ENCODE measurements at places on chromosomes 1 and 21.
A peak's percentile ranks its signal among the peaks of the same experiment; 100 is the strongest.

DNA sequence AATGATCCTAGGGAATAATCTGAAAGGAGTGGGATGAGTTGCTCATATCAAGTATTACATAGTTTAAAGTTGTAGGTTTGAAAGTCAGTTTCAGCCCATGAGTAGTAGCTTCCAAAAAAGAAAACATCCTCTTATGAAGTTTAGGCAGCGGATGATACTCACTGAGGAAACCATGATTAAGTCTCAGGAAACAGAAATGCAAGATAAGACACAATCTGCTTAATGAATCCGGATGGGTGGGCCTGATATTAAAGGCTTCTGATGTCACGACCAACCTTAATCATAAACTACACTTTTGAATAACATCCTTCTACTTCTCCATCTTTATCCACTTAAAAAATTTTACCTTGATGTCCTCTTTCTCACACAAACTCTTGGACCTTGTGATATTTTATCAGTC lies 61.8 kb downstream of the S1PR1 start:
- no peak for DNase-seq

GRCh38 chr1:205751036-205751651 lies 1.2 kb upstream of the NUCKS1 start:
- peak; percentile 56 for DNase-seq

- DNase-seq: no peak
Measured at GRCh38 chr21:33299181-33299752, 25.5 kb upstream of the IFNAR1 start.

DNA sequence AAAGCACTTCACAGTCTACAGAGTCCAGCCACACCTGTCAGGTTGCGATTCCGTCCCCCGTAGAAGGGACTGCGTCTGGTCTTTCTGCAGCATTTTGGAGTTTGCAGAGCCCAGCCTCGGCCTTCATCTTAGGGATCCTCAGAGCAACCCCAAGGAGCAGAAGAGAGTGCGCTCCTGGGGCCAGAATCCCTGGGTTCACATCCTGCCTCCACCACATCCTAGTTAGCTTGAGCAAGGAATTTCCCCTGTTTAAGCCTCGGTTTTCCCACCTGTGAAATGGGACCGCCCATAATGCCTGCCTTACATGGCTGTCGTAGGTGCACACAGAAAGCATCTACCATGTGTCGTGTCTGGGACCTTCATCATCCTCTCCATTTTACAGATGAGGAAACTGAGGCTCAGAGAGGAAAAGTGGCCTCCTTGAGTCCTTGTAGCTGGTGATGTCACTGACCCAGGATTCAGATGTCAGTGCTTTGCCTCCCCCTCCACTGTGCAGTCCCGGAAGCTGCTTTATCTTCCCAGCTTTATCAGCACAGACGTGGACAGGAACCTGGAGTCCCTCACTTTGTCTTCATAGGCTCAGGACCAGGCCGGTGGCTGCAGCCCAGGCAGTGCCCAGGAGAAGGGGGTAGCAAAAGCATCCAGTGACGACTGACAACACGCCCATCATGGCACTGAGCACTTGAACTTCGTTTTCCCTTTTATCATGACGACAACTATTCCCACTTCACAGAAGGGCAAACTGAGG lies 438.5 kb downstream of the MATN1 start:
- no peak for DNase-seq

DNA sequence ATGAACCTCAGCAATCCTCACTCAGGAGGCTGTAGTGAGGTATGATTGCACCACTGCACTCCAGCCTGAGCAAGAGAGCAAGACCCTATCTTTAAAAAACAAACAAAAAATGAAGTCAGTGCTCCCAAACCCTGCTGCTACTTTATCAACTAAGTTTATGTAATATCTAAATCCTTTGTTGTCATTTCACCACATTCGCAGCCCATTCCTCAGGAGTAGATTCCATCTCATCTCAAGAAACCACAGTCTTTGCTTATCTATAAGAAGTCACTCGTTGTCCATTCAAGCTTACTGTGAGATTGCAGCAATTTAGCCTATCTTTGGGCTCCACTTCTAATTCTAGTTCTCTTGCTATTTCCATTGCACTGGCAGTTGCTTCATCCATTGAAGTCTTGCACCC lies 44.3 kb upstream of the RGL1 start:
- DNase-seq: no peak

DNA sequence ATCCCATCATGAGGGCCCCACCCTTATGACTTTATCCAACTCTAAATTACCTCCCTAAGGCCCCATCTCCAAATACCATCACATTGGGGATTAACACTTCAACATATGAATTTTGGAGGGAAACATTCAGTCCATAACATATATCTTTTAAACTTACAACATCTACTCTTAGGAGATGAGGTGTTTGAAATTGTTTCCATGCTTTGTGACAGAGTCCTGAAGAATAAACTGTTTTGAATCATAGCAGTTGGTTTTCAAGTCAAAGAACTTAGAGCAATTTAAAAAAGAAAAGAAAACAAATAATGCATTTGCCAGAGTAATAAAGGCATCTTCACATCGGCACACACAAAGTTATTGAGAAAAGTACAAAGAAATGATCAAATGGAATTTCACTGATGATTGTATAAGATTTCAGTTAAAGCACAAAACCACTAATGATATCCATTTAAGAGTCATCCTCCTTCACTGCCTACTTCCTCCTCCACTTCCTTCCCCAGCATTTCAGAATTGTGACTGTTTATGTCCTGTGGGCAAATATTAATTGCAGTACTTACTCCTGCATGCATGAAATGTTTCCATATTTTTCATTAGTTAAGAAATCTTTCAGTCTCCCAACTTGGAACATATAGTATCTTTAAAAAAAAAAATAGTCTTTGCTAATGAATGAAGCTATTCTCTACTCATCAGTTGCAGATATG lies 202.0 kb downstream of the LRRC40 start:
- DNase-seq: no peak
